Suppressor macrophage treated with lipopolysaccharide for 1 hour (primary cell): ENCODE measurements at places on chromosomes 12 and 14.
A peak's percentile ranks its signal among the peaks of the same experiment; 100 is the strongest.

- no peak for DNase-seq
Measured at GRCh38 chr14:33030386-33030785, 91.7 kb downstream of the NPAS3 start.

DNA sequence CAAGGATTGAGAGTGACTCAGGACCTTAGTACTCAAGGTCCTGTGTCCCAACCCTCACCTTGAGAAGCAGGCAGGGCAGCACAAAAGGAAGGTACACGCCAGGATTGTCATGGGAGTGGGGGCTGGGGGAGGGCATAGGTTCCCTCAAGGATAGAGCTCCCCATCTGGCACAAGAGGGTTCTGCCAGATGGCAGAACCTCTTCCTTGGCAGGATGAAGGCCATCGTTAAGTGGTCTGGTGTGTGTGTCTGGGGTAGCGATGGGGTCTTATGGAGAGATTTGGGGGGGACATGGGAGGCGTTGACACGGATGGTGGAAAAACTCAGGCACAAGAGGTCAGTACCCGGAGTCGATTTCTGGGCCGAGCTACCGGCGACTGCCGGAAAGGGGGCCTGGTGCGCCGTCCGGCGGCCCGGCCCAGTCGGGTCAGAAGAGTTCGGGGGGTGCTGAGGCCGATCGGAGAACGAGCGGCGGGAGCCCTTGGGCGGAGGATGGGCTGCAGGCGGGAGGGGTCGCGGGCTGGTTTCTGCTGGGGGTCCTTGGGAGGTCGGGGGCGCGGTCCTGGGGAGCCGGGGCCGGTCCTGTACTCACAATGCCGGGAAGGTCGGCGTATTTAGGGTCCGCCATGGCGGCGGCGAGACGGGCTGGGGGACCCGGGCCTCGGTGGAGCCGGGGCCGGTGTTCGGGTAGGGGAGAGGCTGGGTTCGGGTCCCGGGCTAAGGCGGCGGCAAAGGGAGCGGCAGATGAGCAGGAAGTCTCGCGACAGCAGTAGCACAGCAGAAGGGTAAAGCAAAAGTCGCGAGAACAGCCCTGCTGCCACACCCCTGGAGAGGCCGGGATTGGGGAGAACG lies at the start of gene DCTN2:
Gene DCTN2 (minus strand): TSS at position 755 of the 850 bp plus-strand sequence. CDS start 129 bp downstream, at position 626.
- peak; percentile 98 for DNase-seq

DNA sequence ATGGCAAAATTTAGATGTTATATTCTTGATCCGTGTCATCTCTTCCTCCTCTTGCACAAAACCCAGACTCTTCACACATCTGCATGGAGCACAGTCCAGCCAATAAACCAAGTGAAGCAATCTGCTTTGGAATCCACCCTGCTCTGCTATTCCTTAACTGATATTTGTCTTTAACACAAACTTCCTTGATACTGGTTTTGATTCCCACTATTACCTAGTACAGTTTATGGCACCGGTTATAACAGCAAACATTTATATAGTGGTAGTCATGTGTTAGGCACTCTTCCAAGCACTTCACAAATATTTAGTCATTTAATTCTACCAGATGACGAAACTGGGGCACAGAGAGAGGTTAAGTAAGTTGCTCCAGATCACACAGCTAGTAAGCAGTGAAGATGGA lies 12.5 kb downstream of the STYK1 start:
- DNase-seq = no peak

DNA sequence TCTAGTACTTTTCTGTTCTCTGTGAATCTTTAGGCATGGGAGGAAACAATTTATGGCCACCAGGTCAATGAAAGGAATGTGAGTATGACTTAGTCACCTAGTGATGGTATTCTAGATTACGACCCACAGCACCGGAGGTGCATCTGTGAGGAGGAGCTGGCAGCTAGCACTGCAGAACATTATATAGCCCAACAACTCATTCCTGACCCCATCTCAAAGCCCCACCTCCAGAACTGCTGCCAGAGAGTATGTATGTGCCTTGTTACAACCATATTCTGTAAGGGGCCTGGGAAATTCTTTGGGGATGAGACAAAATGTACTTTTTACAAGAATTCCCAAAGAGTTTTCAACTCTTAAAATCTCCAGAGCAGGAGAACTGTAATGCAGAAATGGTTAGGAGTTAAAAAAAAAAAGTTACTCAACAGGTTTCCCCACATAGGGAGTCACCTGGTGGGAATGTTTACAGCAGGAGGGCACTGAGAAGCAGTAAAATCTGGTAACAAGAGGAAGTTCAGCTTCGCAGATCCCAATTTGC lies 34.9 kb upstream of the CERS5 start:
- DNase-seq = no peak

- no peak for DNase-seq
Measured at GRCh38 chr12:33440477-33440876, 858 bp upstream of the SYT10 start.

- no peak for DNase-seq
Measured at GRCh38 chr12:130405332-130405731, 67.6 kb downstream of the PIWIL1 start.

DNA sequence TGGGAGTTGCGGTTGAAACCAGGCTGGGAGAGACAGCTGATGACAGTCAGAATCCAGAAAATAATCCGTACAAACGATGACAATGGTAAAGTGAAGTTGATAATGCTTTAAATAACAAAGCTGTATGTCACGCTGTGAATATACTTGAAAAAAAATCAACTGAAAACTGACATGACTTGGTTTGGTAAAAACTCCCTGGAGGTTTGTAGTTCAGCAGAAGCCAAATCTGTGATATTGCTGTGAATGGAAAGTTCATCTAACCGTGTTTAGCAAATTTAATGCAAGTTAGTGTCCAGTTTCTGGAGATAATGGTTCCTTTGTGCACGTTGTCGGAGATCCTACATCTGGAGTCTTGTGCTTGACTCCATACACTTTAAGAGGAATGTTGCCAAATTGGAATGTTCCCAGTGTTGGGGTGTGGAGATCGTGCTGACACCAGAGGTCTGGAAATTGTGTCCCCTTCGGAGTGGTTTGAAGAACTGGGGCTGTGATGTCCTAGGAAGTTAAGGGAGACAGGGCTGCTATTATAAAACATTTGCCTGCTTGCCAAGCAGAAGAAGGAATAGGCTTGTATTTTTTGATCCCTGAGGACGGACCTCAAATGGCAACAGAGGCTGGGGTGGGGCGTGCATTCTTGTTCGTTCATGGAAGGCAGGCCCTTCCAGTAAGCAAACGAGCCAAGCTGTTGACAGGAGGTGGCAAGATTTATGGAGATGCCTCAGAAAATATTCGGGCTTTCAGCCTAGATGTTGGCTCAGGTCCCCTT lies 30.6 kb downstream of the PPFIBP1 start:
- DNase-seq = no peak

DNA sequence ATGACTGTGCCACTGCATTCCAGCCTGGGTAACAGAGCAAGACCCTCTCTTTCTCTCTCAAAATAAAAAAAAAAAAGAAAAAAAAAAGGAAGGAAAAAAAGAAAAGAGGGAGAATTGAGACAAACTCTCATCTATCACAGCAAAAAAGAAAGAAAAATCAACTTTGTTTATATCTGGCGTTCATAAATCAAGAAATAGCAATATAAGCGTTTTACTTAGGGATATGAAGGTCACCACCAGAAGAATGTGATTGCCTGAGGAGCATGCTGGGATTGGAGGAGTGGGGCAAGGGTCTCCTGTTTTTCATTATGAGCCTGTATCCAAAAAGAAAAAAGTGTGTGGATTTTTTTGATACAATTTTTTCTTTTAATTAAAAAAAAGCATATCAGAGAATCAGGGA lies 78.4 kb downstream of the HECTD4 start:
- DNase-seq = no peak

DNA sequence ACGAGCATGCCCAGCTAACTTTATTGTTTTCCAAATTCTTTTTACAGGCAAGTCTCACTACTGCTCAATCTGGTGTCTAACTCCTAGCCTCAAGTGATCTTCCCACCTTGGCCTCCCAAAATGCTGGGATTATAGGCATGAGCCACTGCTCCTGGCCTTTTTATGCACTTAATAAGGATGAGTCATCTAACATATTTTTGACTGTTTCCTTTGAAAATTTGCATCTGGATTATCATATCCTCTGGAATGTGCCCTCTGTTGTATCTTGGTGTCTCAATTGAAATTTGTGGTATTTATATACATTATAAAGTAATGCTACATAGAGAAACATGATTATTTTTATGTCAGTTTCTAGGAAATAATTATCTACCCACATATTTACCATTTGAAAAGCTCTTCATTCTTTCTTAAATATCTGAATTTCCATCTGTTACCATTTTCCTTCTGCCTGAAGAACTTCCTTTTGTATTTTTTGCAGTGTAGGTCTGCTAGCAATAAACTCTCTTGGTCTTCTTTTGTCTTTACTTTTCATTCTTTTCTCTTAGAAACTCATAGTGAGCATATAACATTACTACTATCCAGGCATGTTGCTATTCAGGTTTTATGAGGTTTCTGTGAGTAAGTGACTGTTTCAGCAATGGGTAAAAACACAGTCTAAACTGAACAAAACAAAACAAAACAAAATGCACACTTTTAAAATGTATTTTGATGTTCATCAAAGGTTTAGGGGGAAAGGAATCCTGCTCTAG lies 52.8 kb upstream of the CNOT2 start:
- no peak for DNase-seq

DNA sequence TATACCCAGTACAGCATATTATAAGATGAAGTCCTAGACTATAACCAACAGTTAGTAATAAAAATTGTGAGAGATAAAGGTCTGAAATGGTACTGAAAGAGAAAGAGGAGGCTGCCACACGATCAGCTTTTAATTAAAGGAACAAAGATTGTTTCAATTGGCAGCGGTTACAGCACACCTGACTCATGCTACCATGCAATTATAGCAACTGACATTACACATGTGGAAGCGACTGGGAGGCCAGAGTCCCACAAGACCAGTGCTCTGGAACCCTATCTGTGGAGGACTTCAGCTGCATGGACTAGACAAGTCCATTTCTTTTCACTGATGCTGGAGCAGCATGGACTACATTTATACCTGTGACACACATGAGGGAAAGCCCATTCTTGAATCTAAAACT lies 55.2 kb downstream of the SEL1L start:
- DNase-seq = no peak

GRCh38 chr12:132148368-132149045 lies 4.2 kb downstream of the NOC4L start:
- no peak for DNase-seq

GRCh38 chr12:72267974-72268373 lies 4.2 kb upstream of the TRHDE start:
- DNase-seq = no peak

- DNase-seq = peak; percentile 90
Measured at GRCh38 chr14:92582706-92583452, 69.3 kb downstream of the RIN3 start.

DNA sequence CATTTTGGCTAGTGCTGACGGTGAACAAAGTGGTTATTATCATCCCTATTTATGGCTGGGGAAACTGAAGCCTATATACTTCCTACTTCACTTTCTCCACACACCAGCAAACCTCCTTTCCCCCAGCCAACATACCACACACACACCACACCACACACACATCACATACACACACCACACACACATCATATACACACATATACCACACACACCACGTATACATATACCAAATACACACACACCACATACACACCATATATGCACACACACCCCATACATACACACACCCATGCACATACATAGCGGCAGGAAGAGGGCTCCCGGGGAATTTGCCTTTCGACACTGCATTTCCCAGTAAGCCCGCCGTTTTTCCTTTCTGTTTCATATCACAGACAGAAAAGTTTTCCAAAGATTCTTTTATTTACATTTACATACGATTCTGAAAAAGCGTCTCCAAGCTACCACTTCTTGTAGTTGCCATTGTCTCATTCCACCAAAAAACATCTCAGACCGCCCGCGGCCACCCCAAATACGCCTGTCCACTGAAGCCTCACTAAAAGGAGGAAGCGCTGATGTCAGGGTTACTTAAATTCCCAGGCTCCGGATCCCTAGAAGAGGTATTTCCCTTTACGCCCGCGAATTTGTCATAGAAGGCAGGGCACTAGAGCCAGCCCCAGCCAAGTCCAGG lies 823 bp upstream of the RAB5B start:
- no peak for DNase-seq

DNA sequence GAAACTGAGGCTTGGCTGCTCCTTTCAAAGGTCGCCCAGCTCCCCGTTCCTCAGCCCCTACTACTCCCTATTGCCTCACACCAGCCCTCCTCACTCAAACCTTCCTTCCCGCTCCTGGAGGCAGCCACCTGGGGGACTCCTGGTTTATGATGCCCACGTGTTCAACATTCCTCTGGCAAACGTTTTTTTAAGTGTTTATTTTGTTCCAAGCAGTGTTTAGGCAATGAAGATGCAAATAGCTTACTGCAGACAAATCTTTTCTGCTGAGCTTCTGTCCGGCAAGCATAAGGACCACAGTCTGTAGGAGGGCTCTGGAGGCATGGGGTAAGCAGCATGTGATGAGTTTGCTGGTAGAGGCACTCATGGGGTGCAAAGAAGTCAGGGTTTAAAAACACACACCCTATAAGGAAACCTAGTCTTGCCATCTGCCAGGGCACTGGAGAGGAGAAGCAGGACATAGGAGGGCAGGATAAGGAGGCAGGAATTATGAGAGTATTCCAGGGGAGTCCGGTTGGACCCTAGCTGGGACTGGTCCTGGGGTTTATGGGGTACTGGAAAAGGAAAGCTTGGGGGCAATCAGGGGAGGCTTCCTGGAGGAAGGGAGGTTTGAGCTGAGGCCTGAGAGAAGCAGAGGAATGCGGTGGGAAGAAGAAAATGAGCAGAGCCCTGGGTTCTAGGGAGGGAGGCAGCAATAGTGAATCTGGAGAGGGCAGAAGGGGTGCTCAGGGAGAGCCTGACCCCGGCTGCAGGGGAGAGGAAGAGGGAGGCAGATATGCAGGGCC lies 123.3 kb downstream of the NCOR2 start:
- DNase-seq = peak; percentile 25

- DNase-seq = no peak
Measured at GRCh38 chr14:90976101-90976500, 84.3 kb downstream of the RPS6KA5 start.

DNA sequence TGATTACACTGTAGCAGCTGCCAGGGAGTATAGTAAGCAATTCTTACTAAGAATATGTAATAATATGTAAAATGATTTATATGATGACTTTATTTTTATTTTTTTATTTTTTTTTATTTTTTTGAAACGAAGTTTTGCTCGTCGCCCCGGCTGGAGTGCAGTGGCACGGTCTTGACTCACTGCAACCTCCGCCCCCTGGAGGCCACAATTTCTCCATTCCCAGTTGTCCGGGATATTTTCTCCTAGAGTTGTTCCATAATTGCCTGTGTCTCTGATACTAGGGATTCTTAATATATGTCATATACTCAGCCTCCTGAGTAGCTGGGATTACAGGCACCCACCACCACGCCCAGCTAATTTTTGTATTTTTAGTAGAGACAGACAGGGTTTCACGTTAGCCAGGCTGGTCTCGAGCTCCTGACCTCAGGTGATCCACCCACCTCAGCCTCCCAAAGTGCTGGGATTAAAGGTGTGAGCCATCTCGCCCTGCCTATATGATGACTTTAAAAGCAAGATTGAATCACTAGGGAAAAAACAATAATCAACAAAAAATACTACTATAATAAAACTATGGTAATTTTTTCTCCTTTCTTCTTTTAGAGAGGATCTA lies 12.2 kb upstream of the ITPR2 start:
- peak; percentile 64 for DNase-seq
